Foreskin fibroblast (primary cell): ENCODE measurements at places on chromosomes 2 and 18.

DNA sequence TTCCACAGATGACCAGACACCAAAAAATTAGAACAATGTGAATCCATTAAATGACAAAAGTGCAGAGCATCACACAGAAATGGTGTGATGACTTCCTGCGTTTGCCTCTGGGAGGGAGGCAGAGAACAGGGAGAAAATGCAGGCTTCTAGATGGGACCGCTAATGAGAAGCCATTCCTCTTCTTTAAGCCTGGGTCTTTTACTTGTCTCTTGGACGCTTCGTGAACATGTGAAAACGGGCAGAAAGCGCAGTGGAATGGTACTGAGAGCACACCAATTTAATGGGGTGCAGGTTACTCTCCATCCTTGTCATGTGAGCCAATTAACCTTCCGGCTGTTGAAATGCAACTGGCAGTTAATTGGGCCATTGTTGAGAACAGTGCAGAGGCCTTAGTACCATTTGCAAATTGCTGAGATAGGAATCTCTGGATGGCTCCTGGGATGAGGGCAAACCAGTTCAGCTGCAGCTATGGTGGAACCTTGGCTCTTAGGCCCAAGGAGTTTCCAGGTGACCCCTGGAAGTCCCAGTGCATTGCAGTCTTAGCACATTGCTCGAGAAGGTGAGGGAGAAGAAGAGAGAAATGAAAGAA, 210.4 kb upstream of the CXCR4 start:
- no peak for DNase-seq

GRCh38 chr2:37897511-37897910, 27.6 kb upstream of the RMDN2 start:
- DNase-seq = no peak

DNA sequence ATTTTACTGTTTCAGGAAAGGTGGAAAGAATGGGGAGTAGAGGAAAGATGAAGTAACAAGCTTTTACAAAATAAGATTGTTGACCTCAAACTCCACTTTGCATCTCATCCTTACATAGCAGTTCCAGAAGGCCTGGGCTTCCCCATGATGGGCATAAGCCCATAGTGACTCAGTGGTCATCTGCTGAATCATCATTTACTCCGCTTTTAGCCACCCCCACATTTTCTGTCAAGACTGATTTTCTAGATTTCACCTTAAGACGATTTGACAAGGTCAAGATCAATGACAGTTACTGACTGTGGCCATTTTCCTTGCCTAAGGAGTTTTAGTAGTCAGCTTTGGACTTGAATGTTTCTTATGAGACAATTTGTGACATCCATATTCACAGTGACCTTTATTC, 49.4 kb downstream of the PLEKHM3 start:
- no peak for DNase-seq

GRCh38 chr2:71597756-71598155, 144.4 kb downstream of the DYSF start:
- no peak for DNase-seq

GRCh38 chr18:45291621-45292615, 323.4 kb upstream of the SLC14A2 start:
- DNase-seq = no peak

DNA sequence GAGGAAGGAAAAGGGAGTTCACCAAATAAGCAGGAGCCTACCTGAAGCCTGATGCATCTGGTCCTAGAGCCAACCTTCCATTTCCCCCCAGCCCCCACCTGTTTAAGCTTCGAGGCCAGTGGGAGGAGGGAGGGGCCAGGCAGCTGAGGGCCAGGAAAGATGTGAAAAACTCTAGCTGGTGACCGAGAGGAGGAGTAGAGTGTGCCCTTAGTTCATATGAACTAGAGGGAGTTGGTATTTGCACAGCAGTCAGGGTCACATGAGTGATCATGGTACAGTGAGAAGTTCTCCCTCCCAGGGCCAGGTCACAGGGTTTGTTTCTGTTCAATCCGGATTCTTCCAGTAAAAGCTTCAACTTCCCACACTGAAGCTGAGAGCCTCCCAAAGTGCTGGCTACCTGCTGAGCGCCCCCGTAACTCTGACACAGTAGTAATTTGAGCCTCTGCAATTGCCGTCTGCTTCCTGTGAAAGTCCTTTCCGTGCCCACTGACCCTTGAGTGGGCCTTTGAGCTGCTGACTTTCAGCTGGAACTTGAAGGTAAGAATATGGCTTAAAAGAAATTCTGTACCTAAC, at the start of gene SULT1C2:
Gene SULT1C2, plus strand, starts transcription at position 362 of the 573 bp plus-strand sequence. CDS start 4,773 bp downstream, outside the sequence.
- no peak for DNase-seq

GRCh38 chr2:107932488-107932887, 53.8 kb upstream of the SLC5A7 start:
- DNase-seq = no peak

DNA sequence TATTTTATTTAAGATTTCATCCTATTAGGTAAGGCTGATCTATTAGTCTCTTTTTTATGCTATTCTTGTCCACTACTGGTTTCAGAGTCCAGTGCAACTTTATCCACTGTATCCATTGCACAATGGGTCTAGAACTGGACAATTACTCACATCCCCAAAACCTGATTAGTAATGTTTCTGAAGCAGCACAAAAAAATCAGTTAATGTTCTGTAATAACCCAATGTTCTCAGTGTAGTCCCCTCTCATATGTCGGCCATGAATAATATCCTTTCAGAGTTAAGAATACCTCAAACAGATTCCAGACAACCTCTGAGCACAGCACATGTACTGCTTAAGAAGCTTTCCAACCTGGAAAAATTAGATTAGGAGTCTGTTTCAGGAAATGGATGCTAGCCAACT, 29.7 kb downstream of the MGAT4A start:
- DNase-seq = peak; percentile 16

GRCh38 chr2:120442923-120443571, 97.1 kb downstream of the INHBB start:
- DNase-seq = no peak

DNA sequence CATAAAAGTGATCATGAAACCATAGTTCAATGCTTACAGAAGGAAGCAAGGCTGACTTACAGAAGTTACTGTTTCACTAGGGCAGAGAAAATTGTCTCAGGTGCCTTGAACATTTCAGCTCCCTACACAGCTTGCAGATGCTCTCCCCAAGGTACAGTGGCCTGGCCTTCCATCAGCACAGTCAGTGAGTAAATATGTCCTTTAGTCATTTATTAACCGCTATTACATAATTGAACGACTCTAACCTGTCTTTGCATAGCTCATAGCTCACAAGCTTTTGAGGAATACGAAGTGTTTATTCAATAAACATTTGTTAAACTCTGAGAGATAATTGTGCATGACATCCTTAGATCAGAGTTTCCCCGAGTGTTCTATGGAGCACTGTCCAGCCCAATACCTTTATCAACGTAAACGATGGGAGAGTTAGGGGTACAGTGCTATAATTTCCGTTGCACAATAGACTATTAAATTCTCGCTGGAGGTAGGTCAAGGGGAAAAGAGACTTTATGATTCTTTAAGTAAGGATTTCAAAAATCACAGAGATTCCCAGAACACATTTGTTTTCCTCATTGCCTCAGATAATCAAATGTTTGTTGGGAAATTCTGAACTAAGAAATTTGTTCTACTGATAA, 677.8 kb downstream of the TSN start:
- DNase-seq = no peak

GRCh38 chr18:48939205-48940097, 11.3 kb downstream of the SMAD7 start:
- DNase-seq = no peak

DNA sequence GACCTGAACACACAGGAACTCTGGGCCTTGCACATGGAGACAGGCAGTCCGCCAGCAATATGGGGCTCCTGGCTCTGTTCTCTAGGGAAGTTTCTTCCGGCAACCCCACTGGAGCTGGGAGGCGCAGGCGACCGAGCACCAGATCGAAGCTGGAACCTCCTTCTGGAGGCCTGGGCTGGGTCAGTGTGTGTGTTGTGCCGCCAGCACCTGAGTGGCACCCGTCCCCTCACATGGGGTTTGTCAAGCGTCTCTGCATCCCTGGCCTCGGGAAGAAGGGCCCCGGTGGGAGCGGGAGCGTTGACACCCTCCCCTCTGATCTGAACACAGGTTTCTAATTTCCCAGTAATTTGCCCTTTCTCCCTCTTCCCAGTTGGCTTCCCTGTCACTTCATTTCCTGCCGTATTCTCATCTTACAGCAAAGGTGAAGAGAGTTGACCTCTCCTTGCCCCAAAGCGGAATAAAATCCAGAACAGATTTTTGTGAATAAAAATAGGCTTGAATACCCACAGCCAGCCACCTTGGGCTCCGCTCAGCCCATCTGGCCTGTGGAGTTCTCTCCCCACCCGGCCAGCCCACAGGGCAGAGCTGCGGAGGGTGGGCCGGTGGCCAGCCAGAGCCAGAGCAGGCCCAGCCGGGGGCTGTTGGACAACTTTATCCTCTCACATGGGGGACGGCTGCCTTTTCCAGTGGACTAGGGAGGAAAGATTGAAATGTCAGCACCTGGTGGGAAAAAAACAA, 85.9 kb downstream of the APOB start:
- DNase-seq = no peak

DNA sequence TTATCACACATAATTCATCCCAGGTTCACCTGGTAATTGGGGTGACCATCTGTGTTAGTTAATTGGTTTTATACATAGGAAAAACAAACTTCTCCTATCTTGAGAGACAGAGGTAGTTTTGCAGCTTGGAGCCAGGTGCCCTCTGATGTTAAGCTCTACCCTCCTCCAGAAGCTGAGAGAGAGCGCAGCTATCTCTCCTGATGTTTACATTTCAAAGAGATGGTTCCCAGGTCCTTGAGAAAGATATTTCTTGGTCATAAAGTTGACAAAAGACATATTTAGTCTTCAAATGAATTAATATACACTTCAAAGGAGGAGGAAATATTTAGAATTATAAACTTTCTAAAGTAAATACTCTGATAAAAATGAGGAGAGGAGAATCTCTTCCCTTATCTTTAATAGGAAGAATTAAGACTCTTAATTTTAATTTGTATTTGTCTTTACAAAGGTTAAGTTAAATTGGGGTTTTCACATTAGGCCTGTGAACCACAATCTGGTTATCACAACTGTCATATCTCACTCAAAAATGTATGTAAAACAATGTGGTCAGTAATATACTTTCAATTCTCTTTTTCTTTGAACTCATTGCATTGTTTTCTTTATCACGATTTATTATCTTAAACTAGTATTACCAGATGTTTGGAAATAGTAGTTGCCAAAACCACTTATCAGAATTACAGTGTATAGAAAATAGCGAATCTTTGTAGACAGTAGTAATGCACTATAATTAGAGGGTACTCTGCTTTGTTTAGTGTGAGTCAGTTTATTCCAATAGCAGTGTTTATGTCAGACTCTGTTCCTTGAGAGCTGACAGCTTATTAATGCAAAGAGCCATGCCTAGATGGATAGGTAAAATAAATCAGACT, 26.8 kb downstream of the SERPINB4 start:
- no peak for DNase-seq

GRCh38 chr18:61127714-61128467, 205.3 kb upstream of the CDH20 start:
- no peak for DNase-seq
